ENCODE measurements at places on chromosomes 7 and 10. TPM values are rescaled to one million over a fixed set of nuclear protein-coding genes. Genes with fewer than 3 reads are reported as not detected.
A peak's percentile ranks its signal among the peaks of the same experiment; 100 is the strongest.

Gene COBL
- not detected for polyA plus RNA-seq

Gene TRPV5
- polyA plus RNA-seq: not detected

Gene NRCAM
- 5.6 TPM for polyA plus RNA-seq

Gene DIP2C
- polyA plus RNA-seq: 11.8 TPM

Gene CALD1
- polyA plus RNA-seq: 1,703 TPM

Gene TDRD1
- not detected for polyA plus RNA-seq

Gene TCAF2
- polyA plus RNA-seq: 2.7 TPM

Gene SUFU
- polyA plus RNA-seq: 5.5 TPM

DNA sequence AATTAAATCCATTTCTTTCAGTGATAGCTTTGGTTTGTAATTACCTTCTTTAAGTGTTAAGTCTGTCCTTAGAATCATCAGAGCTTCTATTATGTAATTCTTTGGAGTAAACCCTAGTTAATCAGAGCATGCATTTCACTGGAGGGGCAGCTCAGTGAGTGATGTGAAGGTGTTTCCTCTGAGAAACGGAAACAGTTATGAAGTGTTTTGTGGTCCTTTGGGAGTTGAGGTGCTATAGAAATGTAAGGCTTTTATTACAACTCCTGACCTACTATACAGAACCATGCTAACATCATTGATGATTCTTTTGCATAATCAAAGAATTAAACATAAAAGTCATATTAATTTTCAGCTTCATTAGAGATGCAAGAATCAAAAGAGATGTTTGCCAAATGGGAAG lies 141.5 kb downstream of the EXOC4 start:
- no peak for DNase-seq

DNA sequence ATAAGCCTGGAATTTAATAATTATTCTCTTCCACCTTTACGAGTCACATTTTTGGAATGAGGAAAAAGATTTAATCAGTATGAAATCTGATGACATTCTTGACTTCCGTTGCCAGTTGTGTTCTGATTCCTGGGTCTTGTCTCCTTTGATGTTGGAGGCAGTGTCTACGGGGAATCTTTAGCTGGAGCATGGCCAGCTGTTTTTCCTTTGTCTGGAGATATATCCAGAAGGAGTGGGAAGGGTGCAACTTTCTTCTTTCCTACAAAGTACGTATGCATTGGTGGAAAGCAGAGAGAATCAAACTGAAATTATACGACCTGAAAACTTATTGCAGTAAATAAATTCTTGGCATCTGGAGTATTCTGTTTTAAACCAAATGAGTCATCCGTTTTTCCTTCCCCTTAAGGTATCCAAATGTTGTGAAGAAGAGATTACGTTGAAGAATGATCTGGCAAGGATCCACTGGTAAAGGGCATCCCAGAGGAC lies 6.9 kb upstream of the GNG11 start:
- peak; percentile 63 for DNase-seq

GRCh38 chr7:151742713-151743480 lies 134.0 kb downstream of the PRKAG2 start:
- no peak for DNase-seq

DNA sequence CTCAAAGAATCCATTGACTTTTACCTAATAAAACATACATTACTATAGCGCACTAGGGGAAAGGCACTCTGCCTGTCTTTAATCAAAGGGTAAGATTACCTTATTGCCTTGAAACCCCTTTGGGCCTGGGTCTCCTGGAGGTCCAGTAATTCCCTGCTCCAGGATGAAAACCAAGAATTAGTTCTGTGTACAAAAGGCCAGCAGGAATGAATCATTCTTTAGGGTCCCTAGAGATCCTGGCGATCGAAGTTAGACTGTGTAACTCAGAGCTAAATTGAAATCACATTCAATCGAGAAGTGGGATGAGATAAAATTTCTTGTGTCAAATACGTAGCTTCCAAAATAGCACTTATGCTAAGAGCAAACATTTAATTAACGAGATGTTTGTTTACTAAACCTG lies 29.8 kb downstream of the COL28A1 start:
- DNase-seq: peak; percentile 50

- peak; percentile 43 for DNase-seq
Observed at GRCh38 chr10:48599830-48600134, 5.1 kb downstream of the ARHGAP22 start.

DNA sequence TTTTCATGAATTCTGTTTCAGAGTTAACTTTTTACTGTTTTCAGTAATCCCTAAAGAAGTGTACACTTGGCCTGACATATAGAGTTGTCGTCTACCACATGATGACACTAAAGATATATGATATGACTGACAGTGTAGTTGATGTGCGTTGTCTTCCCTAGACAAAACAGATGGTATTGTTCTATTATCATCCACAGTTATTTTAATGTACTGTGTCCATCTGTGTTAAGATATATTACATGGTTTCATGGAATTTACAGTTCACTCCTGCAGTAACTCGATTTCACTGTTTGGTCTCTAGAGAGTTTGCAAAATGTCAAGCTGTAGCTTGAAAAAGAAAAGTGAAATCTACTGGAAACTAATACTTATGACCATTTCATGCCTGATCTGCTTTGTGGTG lies 18.1 kb downstream of the FOXP2 start:
- DNase-seq: no peak

DNA sequence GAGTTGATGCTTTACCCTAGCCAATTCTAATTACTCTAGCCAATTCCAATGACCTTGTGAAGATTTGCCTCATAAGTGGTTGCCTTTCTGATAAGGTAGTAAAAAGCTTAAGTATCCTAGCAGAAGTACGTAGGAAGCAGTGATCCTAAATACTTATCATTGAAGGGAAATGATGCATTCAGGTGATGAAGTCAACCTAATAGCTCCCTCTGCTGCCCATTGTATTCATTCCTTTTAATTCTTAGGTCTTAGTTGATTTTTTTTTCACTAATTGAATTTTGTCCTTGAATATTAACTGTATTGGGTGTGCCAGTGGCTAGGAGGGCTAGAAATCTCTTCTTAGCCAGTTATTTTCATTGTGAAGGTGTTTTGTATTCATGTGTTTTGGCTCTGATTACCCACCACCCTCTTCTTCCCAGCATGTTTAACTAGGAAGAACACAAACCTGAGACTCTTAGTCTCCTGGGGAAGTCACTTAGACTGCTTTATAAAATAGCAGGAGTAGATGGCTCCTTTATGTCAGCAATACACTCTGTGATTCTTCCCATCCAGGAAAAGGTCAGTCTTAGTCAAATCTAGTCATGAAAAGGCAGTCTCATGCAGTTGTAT lies 46.3 kb downstream of the PLEKHA8 start:
- peak; percentile 67 for DNase-seq

DNA sequence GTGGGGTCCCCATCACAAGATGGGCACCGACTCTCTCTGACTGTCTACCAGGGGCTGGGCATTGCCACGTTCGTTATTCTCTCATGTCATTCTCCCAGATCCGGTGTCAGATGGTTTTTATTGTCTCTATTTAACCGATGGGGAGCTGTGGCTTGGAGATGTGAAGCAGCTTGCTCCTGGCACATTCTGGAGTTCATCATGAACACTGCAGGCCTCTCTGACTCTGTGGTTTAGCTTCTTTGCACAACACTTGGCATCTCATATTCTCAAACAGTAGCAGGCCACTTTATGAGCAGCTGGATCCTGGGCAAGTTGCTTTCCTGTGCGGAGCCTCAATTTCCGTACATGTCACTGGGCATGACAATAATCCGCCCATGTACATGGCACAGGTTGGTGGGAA lies 119.9 kb downstream of the LRRC18 start:
- peak; percentile 38 for DNase-seq

- DNase-seq: no peak
Observed at GRCh38 chr7:2873146-2873545, 29.0 kb upstream of the GNA12 start.

GRCh38 chr10:99682752-99683151 lies 23.4 kb downstream of the ENTPD7 start:
- peak; percentile 20 for DNase-seq
